Astrocyte of the cerebellum (primary cell): ENCODE measurements at places on chromosomes 1 and 21.

GRCh38 chr21:17585875-17586450, 26.7 kb downstream of the BTG3 start:
- DNase-seq, result peak; percentile 43

GRCh38 chr1:37391211-37392011, 83.0 kb upstream of the ZC3H12A start:
- DNase-seq, result no peak

GRCh38 chr1:15579683-15580047, 5.2 kb downstream of the AGMAT start:
- no peak for DNase-seq

GRCh38 chr1:113745425-113745824, 13.9 kb downstream of the PHTF1 start:
- no peak for DNase-seq

GRCh38 chr1:19300211-19300610, 11.6 kb upstream of the AKR7A3 start:
- no peak for DNase-seq

GRCh38 chr1:213389061-213389581, 338.1 kb downstream of the RPS6KC1 start:
- no peak for DNase-seq

- DNase-seq, result no peak
Measured at GRCh38 chr21:38970765-38971164, 165.0 kb downstream of the ETS2 start.

GRCh38 chr1:240244968-240245628, 153.4 kb downstream of the FMN2 start:
- DNase-seq, result no peak

- DNase-seq, result no peak
Measured at GRCh38 chr1:66211521-66211920, 322.4 kb upstream of the SGIP1 start.

DNA sequence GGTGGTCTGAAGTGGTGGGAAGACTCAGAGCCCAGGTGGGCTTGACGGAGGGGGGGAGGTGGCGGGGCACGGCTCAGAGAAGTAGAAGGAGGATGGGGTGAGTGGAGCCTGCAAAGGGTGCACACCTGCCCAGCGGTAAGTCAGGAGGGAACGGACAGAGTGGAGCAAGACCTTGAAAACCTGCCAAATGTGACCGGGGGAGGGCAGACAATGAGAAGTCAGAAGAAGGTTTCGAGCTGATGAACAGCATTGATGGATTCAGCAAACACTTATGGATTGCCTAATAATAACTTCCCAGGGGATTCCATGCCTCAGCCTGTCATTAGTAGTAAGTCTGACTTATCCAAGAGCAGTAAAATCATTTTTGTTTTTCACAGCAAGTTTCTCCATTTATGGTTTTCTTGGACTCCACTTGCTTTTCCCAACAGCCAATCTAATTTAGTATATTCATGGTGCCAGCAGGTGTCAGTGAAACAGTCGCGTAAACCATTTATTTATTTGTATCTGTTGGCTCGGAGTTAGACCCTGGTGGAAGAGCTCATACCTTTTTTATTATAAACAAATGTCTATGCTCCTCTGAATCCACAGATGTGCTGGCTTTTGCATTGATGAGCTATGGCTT, 279.1 kb downstream of the PCP4 start:
- DNase-seq, result no peak

GRCh38 chr1:69409731-69410456, 157.8 kb upstream of the LRRC7 start:
- DNase-seq, result no peak

- no peak for DNase-seq
Measured at GRCh38 chr1:67579623-67580394, 105.2 kb upstream of the GADD45A start.

- no peak for DNase-seq
Measured at GRCh38 chr1:70891051-70891843, 156.4 kb downstream of the PTGER3 start.

- DNase-seq, result no peak
Measured at GRCh38 chr1:55309053-55309452, 93.9 kb upstream of the USP24 start.

DNA sequence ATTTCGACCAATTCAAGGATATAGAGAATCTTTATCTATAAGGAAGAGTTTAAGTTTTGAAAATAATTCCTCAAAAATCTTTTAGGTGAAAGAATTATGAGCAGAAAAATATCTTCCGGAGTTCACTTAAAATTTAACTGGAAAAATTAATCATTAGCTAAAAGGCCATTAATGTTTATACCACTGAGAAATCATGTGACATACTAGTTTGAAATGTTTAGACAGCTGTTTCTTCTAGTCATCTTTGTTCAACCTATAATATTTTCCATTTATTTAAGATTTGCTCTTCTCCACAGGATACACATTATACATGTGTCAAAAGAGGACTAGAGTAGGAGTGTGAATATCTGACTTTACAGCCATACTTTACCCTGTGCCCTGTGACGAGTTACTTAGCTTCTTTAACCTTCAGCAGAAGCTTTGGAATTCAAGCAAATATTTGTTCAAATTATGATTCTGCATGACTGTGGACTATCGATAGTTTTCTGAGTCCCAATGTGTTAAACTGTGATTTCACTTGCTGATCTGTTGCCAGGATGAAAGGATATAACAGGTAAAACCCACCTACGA, 374.8 kb downstream of the BRINP3 start:
- no peak for DNase-seq

DNA sequence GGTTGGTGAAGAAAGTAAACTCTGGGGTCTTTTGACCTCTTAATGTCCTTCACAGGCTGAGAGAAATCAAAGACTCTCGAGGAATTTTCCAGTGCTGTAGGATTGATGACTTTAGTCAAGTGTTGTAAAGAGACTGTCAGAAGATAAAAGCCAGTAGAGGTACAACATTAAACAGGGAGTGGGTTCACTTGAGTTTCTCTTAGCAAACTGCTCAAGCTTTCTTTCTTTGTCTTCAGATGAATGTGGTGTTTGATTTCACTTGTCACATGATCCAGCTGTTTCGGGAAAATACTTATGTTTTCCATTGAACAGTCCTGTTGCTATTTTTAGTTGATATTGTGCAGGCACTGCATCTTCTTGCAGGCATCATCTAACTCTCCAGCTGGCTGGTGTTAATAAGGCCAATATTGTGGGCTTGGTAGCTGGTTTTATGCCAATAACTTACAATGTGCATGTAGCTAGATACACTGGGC, 45.6 kb downstream of the XCL2 start:
- DNase-seq, result peak; percentile 37

- no peak for DNase-seq
Measured at GRCh38 chr1:203722909-203723308, 42.1 kb upstream of the LAX1 start.

DNA sequence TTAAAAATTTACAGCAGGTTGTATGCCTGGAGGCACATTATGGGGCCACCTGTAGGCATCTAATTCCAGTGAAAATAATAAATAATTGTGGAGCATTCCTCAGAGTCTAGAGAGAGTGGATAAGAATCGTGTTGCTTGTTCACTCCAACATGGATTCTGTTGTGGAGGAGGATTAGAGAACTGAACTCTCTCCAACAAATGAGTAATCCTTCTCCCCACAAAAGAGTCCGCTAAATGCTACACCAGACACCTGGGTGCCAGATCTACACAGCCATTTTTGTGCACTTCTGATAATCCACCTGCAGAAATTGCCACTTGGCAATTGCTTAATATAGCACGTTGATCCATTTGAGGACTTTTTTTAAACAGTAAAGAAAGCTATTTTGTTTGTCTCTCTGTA, 113.7 kb upstream of the DPYD start:
- DNase-seq, result no peak

DNA sequence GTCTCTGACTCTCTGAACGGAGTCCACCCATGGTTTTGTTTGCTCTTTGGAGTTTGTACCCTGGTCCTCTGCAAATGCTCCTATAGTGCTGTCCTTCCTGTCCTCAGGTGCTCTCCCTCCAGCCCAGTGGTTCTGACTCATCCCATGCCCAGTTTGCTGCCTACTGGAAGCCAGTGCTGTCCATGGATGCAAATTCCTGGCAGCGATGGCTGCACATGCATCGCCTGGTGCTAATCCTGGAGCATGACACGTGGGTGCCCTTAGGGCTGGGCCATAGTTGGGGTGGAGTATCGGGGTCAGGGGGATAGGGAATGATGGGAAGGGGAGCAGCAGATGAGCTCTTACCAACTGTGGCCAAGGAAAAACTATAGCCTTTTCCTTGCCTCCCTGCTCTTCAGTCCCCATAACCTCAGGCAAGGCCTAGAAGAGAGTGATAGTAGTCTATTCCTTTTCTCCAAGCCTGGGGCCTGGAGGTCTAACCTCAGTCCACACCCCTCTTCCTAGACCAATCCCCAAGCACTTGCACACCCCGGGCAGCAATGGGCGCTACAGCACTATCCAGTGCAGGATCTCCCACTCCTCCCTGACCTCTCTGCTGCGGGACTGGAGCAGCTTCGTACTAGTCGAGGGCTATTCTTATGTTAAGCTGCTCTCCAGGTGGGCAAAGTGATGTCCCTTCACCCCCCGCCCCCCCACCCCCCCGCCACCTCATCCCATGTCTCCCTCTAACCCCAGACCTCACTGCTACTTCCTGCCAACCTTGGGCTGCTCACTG, 31.6 kb downstream of the HYI start:
- DNase-seq, result no peak

GRCh38 chr1:6127587-6128163, 52.4 kb downstream of the CHD5 start:
- DNase-seq, result no peak

GRCh38 chr1:89147678-89148658, 22.1 kb upstream of the GBP2 start:
- no peak for DNase-seq

DNA sequence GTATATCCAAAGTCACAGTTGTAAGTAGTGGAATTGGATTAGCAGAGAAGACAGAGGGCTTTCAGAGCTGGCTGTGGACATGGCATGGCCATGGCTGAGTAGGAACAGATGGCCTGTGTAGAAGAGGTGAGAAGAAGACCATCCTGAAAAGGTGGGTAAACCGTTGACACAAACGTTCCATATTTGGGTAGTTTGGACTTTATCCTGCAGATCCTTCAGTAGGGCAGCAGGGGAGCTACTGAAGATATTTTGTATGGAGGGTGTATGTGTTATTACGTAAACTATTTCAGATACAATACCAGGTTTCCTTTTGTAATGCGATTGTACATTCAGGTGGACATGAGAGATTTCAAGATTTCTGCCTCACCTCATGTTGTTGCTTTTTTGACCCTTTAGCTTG, 1.6 kb downstream of the UTP11 start:
- DNase-seq, result no peak

DNA sequence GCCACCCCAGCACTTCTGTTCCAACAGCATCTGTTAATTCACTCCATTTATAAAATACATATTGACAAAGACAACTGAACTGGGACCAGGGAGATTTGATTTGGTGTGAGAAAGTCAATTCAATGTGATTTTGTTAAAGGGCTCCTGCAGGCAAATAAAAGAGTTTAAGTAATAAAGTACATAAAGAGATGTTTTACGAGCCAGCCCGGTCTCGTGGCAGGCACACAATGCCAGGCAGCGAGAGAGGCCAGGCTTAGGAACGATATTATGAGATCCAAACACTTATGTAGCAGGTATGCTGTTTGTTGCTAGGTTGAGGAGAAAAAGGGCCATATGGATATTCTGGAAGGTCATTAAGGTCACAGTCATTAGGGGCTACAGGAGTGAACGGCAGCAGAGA, 227.1 kb downstream of the KCTD3 start:
- DNase-seq, result no peak

DNA sequence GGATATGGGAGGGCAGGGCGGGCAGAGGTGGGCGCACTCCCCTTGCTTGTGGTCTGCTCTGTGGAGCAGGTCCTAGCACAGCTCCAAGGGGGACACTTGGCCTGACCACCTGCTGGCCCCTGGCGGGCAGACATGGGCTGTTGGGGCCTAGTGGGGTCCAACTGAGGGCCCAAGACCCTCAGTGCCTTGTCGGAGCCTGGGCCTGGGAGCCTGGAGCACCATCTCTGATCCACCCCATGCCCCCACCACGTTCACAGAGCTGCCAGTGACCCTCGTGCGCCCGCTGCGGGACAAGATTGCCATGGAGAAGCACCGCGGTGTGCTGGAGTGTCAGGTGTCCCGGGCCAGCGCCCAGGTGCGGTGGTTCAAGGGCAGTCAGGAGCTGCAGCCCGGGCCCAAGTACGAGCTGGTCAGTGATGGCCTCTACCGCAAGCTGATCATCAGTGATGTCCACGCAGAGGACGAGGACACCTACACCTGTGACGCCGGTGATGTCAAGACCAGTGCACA, 70.6 kb downstream of the OBSCN start:
- DNase-seq, result no peak

GRCh38 chr21:44914176-44914874, 6.4 kb downstream of the ITGB2 start:
- no peak for DNase-seq

- DNase-seq, result no peak
Measured at GRCh38 chr1:79554688-79555087, 548.2 kb upstream of the ADGRL4 start.

DNA sequence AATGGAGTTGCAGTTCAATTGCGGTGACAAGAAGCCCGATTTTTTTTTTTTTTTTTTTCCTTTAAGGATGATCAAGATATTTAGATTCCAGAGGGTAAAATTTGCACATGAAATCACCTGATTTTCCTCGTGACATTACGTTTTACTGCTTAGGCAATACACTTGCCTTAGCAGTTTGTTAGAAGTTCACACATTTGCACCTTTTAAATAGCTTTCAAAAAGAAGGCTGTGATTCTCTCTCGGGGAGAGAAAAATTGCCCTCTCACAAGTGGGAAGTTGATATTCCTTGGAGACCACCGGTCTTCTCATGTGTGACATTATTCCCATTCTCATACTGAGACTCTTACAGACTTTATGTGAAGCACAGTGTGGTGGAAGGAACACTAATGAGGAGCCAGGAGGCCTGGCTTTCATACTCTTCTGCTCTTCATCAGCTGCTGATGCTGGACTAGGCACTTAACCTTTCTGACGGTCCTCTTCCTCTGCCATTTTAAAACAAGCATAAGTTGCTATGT, 69.8 kb upstream of the HSPA13 start:
- DNase-seq, result no peak

- no peak for DNase-seq
Measured at GRCh38 chr21:33490991-33491372, 534 bp downstream of the DNAJC28 start.

GRCh38 chr21:43697758-43698643, 20.9 kb upstream of the PDXK start:
- DNase-seq, result no peak

DNA sequence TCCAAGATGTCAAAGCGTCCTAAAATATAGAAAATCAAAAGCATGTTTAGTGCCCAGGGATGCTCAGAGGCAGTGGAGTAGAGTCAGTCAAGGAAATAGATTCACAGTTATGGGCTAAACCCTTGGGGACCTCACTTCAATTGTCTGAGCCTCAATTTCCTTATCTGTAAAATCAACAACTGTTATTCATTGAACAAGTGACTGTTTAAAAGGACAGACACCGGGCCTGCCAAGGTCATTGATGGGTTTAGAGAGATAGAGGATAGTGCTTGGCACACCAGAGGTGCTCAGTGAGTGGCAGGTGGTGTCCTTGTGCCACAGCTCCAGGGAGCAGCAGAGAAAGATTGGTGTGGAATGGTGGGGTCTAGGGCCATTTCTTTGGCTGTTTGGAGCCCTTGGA, 12.8 kb downstream of the PLA2G5 start:
- DNase-seq, result no peak

GRCh38 chr1:6260961-6261614, at the start of gene GPR153:
GPR153 (minus strand) TSS chr1:6261098; CDS start chr1:6254905, 6,193 bp downstream.
- no peak for DNase-seq

GRCh38 chr1:180510882-180511281, 8.5 kb upstream of the ACBD6 start:
- no peak for DNase-seq
